ENCODE measurements at places on chromosomes 11 and 22. TPM values are rescaled to one million over a fixed set of nuclear protein-coding genes. Genes with fewer than 3 reads are reported as not detected.

DNA sequence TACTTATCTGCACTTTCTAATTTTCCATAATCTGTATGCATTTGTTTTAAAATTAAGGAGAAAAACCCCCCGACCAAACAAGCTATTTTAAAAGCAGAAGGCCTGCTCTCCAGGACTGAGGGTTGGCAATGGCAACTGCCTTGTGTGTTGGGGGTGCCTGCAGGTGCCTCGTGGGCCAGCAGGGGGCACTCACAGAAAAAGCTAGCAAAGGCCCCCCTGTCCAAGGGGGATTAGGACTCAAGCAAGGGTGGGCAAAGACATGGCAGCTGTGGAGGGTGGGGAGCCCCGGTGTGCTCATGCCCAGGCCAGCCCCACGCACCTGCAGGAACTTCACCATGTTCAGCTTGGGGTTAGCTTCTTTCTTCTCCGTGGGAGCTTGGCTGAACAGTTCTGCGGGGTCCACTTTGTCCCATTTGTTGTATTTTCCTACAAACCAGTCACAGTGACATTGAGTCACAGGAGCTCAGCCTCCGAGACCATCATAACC, 10.3 kb downstream of the TOP3B start:
- no peak for DNase-seq

- no peak for DNase-seq
Observed at GRCh38 chr11:100573911-100574513, 113.1 kb upstream of the ARHGAP42 start.

DNA sequence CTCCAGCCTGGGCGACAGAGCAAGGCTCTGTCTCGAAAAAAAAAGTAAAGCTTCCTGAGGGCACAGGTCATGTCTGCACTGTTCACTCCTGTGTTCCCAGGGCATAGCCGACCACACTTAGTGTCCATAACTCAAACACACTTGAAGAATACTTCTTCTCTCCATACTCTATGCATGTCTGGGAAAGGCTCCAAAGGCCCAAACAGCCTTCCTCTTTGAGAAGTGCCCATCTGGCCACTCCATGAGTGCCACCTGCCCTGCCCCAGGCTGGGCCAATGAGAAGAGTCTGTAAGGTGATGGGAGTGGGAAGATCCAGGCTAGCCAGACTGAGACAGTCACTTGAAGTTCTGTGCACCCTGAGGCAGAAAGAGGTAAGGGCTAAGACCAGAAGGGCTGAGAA, 24.7 kb downstream of the DGCR2 start:
- DNase-seq, result no peak

DNA sequence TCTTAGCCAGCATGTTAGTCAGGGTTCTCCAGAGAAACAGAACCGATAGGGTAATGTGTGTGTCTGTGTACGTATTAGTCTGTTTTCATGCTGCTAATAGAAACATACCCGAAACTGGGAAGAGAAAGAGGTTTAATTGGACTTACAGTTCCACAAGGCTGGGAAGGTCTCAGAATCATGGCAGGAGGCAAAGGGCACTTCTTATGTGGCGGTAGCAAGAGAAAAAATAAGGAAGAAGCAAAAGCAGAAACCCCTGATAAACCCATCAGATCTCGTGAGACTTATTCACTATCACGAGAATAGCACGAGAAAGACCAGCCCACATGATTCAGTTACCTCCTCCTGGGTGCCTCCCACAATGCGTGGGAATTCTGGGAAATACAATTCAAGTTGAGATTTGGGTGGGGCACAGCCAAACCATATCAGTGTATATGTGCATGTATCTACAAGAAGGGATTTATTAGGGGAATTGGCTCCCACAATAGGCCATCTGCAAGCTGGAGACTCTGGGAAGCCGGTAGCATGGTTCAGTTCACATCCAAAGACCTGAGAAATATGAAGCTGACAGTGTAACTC, 173.7 kb upstream of the NECTIN1 start:
- DNase-seq, result no peak

GRCh38 chr22:50401907-50402306, 58.8 kb downstream of the PPP6R2 start:
- no peak for DNase-seq

DNA sequence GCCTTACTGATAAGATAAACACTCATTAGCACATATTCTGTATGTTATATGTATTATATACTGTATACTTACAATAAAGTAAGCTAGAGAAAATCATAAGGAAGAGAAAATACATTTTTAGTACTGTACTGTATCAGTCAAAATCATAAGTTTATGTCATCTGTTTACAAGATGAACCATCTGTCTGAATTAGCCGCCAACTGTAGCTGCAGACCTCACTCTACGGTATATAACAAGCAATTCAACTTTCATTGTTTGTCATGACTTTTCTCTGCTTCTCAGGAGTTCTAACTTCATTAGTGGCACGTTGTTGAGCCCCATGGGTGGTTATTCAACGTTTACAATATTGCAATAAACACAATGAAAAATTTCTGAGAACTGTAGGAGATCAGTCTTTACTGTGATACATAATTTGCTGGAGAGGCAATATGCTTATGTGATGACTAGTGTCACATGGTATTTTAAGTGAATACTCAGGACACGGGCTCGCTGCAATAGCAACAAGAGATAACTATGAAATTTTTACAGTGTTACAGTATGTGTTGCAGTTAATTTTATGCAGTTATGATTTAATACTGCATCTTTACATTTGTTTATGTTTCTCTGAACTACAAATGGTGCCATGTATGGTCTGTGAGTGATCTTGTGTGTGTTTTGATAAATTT, 132.2 kb upstream of the CTSC start:
- no peak for DNase-seq

- DNase-seq, result no peak
Observed at GRCh38 chr22:17988800-17989513, 35.4 kb downstream of the MICAL3 start.

Gene MISFA
- total RNA-seq, result 3.7 TPM

Gene GSTT2
- total RNA-seq, result not detected
